ENCODE measurements at places on chromosomes 5 and 9. TPM values are rescaled to one million over a fixed set of nuclear protein-coding genes. Genes with fewer than 3 reads are reported as not detected.

CNTFR gene
- 1.1 TPM for total RNA-seq

RNF180 gene
- 2.6 TPM for total RNA-seq

FREM1 gene
- total RNA-seq, result 0.26 TPM

SH2D3C gene
- total RNA-seq, result 0.08 TPM

PCDHB13 gene
- total RNA-seq, result 1.0 TPM

SLC36A2 gene
- not detected for total RNA-seq

SPINK13 gene
- total RNA-seq, result not detected

PRRT1B gene
- not detected for total RNA-seq
